ENCODE measurements at places on chromosomes 4 and X.

DNA sequence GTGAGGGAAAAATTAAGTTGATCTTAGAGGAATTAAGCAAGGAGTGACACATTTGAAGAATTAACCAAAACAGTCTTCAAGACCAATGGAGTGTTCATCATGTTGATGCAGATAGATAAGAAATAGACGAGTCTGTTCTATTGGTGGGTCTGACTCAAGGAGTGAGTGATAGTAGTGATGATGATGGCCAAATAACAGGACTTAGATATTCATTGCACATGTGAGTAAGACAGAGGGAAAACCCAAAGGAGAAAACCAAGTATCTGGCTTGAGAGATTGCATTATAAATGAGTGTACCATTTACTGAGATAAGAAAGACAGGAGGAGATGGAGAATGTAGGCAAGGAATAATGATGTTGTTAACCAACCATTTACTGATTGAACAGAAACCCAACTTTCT, 321.3 kb downstream of the ADGRL3 start:
- DNase-seq = no peak

GRCh38 chr4:129916991-129917390, 821.0 kb downstream of the C4orf33 start:
- no peak for DNase-seq

DNA sequence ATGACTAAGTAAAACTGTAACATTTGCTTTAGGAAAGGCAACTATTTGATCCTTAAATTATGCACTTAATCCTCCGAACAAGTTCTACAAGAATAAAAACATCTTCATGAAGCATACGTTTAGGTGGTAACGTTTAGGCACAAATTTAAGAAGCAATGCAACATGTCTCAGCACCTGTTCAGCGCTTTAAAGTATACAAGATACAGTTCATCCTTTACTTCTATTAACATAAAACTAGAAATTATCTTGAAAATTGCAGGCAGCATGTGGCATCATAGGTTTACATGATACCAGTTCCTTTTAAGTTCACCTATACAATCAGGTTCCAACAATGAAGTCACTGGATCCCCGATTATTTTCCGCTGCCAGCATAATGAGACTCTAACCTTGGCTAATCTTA, 1.5 kb downstream of the PLA2G12A start:
- DNase-seq = no peak

DNA sequence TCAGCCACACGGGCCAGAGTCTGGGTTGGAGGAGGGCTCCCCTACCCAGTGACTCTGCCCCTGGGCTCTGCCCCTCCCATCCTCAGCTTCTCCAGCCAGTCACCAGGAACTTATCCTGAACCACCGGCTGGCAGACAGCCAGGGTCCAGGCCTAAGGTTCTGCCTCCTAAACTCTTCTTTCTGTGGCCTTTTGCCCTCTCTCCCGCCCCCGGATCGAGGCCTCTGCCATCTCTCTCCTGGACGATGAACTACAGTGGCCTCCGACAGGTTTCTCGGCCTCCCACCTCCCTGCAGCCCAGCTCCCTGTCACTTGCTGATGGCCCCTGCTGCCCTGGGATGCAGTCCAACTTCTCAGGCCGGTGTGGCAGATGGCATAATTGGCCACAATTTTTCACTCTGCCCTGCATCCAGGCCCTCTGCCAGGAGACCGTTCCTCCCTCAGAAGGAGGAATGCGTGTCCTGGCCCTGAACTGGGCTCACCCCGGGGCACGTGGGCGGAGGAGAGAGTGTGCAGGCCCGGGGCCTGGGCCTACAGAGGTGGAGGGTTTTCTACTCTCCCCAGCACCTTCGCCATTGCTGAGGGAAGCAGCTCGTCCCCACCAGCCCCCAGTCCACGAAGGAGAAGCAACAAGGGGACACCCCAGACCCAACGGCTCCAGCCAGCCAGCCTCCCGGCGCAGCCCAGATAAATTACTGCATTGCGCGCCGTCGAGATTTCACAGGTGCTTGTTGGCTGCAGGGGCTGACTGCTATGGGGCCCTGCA, 81.9 kb upstream of the LRPAP1 start:
- no peak for DNase-seq

DNA sequence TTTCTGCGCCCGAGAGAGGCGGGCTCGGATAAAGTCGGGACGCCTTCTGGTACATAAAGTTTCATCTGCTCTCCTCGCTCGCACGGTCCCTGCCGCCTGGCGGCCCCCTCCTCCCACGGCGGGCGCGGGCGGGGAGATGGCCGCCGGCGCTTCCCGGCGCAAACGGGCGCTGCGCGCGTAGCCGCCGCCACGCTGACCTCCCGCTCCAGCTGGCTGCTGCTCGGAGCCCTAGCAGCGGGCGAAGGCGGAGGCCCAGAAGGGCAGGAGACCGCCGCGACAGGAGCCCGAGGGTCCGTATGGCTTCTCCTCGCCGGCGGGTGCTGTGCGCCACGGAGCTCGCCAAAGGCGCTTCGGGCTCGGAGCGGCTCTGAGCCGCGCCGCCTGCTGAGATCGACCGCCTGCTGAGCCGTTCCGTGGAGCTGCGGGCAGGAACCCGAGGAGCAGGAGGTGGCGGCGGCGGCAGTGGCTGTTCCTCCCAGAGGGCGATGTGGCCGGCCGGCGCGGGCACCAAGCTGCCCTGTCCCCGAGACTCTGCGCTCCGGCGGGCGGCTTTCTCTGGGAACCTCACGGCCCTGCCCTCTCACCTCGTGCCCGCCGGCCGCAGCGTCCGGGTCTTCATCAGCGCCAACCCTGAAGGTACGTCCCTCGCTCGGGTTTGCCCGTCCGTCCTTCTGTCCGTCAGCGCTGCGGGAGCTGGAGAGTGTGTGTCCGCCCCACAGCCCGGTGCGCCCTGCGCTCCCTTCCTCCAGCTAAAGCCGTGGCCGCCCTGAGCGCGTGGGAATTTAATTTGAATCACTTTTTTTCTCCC, at the start of gene NWD2:
Gene NWD2 (plus strand): TSS at position 161 of the 808 bp plus-strand sequence. CDS start 325 bp downstream, at position 486.
- no peak for DNase-seq

DNA sequence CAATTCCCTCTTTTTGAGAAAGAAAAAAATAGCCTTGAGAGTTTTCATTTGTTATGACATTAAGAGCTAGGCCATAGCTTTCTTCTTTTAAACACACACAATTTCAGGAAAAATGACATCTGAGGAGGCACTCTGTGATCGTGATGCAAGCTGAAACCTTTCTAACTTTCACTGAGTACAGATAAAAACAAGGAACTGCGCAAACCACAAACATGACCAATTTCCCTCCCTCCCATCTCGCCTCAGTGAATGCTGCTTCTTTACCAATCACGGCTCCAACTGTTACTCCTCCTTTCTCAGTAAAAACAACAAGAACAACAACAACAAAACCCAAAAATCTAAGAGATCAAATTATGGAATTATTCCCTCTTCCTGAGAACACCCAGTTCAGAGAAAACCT, 626.8 kb downstream of the TLL1 start:
- no peak for DNase-seq
